Endothelial cell (in vitro differentiated cells): ENCODE measurements at places on chromosomes 6 and 20.

DNA sequence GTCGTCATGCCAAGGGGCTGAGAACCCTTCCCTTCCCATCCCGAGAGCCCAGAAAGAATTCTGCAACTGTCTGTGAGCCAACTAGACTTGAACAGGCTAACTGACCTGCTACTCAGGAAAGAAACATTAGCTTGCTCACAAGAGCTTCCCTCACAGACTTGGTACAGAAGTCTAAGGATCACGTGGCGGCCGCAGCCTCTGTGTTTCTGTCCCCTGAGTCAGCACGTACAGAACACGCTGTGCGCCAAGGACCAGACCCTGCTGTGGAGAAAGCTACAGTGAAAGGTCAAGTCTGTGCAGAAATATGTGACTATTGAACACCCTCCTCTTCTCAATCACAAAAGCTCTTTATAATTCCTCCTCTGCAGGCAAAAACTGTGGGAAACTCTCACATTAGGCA is 151.3 kb upstream of the QKI start:
- DNase-seq, result no peak

DNA sequence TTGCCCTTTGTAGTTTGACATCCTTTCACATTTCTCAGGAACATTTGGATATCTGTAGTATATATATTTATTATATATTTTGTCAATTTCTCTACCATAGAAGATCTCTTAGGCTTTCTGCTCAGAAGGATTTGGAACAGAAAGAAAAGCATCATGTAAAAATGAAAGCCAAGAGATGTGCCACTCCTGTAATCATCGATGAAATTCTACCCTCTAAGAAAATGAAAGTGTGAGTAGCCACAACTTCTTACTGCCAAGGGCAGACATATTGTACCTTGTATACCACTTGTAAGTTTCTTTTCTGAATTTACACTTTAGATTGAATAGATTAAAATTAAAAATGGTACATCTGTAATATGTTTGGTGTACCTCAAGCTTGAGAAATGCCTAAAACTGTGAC is 31.2 kb downstream of the TPX2 start:
- DNase-seq, result no peak

- DNase-seq, result no peak
These were observed 21.5 kb downstream of the TPBG start for GRCh38 chr6:82385102-82385501.

GRCh38 chr6:94835264-94835663 is 742.1 kb upstream of the MANEA start:
- DNase-seq, result no peak

- no peak for DNase-seq
These were observed 207.9 kb downstream of the SAMD5 start for GRCh38 chr6:147716434-147716833.

DNA sequence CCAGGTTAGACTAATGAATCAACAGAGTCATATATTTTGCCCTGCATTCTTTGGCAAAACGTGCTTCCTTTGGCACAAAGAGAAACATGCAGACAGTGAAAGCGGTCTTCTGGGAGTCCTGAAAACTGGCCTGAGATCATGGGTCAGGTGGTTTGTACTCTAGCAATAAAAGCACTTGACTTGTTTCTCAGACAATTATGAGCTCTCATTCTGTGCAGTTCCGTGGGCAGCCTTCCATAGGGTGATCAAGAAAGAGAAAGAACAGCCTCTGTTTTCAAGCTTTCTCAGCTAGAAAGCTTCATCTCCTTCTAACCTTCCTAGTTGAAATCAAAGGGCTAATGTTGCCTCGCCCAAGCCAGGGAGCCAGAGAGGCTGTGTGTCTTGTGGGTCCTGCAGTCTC is 62.7 kb upstream of the ISM1 start:
- DNase-seq, result no peak

DNA sequence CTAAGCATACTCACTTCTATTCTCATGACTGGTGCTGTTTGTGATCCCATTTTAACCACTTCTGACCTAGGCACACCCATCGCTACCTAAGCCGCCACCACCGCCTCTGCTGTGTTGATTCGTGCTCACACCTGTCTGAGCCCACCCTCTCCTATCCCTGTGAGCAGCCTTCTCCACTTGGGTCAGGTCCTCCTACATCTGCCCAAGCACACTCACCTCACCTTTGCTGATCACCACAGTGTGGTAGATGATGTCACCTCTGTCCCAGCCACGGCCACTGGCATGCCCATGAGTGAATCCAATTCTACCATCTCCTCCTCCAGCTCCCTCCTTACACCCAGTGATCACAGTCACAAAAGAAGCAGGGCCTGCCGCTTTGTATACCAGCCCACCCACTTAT is 20.8 kb downstream of the MUC22 start:
- DNase-seq, result no peak

DNA sequence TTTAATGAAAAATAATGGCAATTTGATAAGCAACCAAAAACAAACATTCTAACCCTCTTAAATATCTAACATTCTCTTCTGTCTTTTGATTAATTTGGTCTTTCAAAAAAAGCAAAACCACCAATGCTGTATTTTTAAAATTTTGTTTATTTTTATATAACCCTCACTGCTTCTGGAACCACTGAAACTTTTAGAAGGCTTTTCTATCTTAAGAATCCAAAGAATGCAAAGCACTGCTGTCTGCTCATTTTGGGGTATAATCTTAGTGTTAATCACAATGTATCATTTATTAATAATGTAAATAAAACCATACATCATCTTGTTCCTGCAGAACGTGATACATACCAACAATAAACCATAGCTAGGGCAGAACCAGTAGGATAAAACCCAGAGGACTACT is 14.0 kb downstream of the STK38 start:
- DNase-seq, result no peak

DNA sequence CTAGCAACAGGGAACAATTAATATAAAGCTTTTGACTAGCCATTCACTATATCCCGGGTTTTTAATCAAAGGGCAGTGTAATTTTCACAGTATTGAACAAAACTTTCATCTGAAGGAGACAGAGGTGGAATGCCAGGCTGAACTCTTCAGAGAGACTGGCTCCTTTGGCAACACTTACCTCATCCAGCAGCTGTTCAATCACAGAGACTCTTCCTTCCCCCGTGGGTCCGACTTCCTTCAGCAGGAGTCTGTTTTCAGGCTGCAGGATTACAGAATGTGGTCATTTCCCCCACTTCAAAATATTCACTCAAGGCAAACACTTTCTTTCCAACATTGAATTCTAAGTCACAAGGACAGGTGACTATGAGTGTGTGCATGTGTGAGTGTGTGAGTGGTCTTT is 76.6 kb downstream of the DZANK1 start:
- no peak for DNase-seq
